CD14-positive monocyte (primary cell): ENCODE measurements at places on chromosomes 1 and 21.

GRCh38 chr1:231603598-231604275, 22.9 kb upstream of the DISC1 start:
- DNase-seq: peak; percentile 38

DNA sequence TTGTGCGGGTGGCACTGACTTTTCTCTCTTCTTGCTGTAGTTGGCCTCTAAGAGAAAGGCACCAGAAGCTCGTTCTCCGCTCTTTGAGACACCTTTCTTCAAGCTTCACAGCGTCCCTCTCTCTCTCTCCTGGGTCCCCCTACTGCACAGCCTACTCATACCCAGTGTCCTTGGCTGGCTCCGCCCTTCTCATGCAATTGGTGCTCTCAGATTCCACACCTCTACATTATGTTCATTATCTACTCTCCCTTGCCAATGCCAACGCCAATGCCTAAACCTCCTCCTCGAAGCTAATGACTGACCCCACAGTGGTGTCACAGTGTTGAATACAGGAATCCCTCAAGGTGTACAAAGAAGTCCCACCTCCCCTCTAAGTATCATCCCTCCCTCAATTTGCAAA, 4.8 kb upstream of the DNAJC28 start:
- DNase-seq: no peak

- no peak for DNase-seq
Measured at GRCh38 chr1:29971703-29972102, 735.4 kb downstream of the PTPRU start.

DNA sequence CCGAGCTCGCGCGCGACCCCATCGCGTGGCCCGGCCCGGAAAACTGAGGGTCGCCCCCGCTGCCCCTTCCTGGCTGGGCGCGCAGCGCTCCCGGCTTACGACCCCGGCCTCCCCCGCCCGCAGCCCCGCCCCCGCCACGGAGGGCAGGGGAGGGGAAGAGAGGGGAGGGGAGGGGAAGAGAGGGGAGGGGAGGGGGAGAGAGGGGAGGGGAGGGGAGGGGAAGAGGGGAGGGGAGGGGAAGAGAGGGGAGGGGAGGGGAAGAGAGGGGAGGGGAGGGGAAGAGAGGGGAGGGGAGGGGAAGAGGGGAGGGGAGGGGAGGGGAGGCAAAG, 6.7 kb upstream of the ANKRD65 start:
- no peak for DNase-seq

- no peak for DNase-seq
Measured at GRCh38 chr1:72670902-72671301, 388.6 kb upstream of the NEGR1 start.

- DNase-seq: no peak
Measured at GRCh38 chr1:46159516-46159915, 15.4 kb upstream of the TSPAN1 start.

GRCh38 chr1:112418099-112418892, 22.3 kb downstream of the CTTNBP2NL start:
- DNase-seq: no peak

GRCh38 chr1:115447672-115448071, 109.6 kb upstream of the NGF start:
- DNase-seq: no peak

- DNase-seq: no peak
Measured at GRCh38 chr21:41751611-41752011, 15.2 kb downstream of the RIPK4 start.

DNA sequence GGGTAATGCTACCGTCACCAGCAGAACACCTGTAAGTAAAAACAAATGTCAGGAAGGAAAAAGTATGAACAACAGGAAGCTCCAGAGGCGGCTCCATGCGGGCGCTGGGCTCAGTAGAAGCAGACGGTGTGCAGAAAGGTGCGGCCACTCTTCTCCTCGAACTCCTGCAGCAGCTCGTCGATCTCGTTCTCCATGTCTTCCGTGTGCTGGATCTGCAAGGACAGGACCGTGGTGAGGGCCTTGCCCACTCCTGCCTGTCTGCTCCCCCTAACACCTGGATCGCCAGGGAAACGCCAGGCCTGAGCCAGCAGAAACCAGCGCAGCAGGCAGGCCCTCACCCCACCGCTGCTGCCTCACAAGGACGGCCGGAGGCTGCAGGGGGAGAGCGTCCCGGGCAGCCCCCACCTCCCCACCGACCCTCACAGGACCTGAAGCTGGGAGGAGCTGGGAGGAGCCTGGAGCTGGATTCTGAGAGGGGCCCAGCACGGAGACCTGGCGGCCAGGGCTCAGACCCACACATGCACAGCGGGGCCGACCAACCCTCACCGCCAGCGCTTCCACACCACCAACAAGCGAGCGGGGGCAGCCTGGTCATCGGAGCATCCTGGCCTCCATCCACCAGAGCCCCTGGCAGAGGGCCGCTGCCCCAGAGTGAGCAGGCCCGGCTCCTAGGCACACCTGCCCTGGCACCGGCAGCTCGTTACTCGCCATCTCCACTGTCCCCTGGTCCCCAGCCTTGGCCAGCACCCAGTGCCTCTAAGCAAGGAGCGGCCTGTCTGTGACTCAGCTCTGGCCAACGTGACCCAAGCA, 1.7 kb upstream of the TMEM240 start:
- DNase-seq: no peak

GRCh38 chr1:245748646-245749045, 593.9 kb downstream of the KIF26B start:
- DNase-seq: no peak

GRCh38 chr1:171082606-171083005, 8.1 kb upstream of the FMO3 start:
- DNase-seq: no peak

GRCh38 chr21:44485254-44485793, 30.0 kb downstream of the LRRC3 start:
- DNase-seq: no peak

- DNase-seq: no peak
Measured at GRCh38 chr1:161511018-161511755, 5.9 kb downstream of the FCGR2A start.

DNA sequence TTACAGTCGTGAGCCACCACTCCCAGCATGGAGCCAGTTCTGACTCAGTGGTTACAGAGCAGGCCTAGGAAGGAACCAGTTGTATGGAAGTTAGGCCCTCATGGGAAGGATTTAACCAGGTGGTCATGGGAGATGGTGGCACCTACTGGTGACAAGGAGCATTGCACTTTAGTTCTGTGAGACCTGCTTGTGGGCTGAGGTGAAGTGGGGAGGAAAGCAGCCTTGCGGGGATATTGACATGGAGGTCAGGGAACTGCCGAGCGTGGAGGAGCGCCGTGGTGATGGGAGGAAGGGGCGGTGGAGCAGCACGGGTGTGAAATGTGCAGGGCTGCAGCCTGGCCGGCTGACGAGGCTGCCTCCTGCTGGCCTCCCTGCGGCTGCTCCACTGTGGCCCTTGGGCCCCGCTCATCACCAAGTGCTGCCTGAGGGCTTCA, 100.4 kb downstream of the GALNT2 start:
- peak; percentile 70 for DNase-seq

DNA sequence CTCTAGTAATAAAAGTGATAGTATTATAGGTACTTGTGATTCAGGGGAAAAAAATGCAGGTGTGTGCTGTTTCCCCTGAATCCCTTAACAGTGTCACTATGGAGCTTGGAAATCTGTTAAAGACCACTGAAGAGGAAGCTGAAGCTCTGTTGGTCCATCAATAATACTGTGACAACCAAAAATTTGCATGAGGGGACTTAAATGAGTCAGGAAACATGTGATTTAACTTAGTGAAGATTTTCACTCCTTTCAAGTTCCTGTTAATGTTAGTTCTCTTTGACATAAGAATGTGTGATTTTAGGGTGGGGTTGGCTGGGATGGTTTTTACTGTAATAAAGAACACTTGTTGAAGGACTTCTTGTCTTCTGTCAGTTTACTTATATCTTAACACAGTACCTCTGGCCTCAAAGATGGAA, 32.0 kb downstream of the VANGL2 start:
- peak; percentile 55 for DNase-seq

- DNase-seq: no peak
Measured at GRCh38 chr1:26166719-26167281, 2.0 kb downstream of the C1orf232 start.

GRCh38 chr1:212928323-212929291, 21.7 kb upstream of the VASH2 start:
- no peak for DNase-seq
